ENCODE measurements at places on chromosomes 5 and 9.

DNA sequence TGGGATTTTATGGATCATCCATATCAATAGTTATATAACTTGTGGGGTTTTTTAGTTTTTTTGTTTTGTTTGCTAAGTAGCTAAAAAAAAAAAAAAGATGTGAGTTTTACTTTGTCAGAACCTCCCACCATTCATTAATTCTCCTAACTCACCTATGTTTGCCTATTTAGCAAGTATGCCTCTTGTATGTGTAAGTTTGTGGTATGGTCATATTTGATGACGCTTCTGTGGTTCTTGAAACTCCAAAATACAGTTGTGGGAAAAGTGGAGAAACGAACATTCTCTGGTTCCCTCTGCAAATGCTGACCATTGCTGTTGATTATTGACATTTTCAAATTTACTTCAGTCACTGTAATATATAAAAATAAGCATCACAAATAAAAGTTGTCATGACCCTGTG is 75.7 kb downstream of the PBX3 start:
- DNase-seq, result no peak

GRCh38 chr9:69660304-69660703 is 11.9 kb downstream of the APBA1 start:
- DNase-seq, result no peak

DNA sequence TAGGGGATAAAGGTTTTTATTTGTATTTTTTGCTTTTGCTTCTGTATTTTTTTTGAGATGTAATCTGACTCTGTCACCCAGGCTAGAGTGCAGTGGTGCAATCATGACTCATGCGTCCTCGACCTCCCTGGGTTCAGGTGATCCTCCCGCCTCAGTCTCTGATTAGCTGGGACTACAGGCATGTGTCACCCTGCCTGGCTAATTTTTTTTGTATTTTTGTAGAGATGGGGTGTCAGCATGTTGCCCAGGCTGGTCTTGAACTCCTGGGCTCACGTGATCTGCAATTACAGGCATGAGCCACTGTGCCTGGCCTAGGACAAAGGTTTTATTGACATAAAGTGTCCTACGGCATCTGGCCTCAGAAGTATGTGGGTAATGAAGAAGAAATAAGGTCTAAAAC is 297.1 kb upstream of the C9orf72 start:
- no peak for DNase-seq

DNA sequence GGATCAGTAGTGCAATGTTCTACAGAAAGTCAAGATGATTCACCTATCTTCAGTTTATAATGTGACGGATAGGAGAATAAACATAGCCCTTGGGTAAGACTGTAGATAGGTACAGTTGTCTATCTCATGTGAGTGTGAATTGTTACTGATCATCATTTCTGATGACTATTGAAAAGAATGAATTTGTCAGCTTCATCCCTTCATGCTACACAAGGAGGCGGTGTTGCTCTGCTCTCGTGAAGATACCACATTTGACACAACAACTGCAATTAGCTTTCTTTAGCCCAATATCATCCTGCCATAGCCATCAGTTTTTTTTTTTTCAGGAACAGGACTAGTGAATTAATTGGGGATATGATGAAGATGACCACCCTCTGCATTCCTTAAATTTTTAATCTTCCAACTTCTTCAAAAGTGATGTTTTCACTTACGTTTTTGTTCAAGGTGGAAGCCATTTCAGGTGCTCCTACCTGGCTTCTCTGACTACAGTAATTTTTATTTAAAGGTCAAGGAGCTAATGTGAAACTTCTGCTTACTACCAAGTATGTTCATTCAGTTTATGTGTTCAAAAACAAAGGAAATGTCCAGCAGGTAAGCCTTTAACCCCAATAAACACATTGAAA is 152.9 kb upstream of the MOCS2 start:
- DNase-seq, result peak; percentile 38

- no peak for DNase-seq
These were observed 243.1 kb downstream of the DENND1A start for GRCh38 chr9:123686829-123687192.

- DNase-seq, result no peak
These were observed 37.1 kb upstream of the PPP1R2B start for GRCh38 chr5:156812959-156813358.

DNA sequence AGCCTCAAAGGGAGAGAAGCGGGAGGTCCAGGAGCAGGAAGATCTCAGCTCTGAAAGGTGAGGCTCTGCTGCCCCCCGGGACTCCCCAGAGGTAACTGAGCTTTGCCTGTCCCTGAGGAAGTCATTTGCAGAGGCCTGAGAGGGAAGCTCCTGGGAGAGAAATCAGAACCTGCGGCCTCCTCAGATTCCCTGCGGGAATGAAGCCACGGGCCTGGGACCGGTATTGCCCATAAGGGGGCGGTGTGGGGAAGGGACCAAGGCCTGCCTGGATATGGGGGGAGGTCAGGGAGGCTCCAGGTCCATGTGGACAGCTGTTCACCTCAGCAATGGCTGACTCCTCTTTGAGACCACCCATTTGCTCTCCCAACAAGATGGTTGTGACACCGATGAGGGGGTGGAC is 1.3 kb downstream of the SPATA31E1 start:
- DNase-seq, result no peak

- DNase-seq, result no peak
These were observed 82.6 kb downstream of the DOCK2 start for GRCh38 chr5:169719360-169720314.

DNA sequence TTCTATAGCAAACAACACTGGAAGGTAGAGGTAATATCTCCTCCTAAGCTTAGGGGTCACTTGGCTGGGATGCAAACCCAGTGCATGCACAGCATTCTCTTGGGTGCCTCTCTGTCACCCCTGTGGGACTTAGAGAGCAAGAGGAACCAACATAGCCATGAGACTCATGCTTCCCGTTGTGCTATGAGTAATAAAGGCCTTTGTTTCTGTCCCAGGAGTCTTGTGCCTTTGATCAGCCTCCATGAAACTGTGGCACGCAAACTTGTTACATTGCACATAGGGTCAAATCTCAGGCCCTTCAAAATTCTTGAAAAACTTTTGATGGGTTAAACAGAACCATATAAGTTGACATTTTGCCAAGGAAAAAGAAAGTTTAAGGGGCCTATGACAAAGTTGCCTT is 272.8 kb downstream of the TAF11L14 start:
- DNase-seq, result no peak

DNA sequence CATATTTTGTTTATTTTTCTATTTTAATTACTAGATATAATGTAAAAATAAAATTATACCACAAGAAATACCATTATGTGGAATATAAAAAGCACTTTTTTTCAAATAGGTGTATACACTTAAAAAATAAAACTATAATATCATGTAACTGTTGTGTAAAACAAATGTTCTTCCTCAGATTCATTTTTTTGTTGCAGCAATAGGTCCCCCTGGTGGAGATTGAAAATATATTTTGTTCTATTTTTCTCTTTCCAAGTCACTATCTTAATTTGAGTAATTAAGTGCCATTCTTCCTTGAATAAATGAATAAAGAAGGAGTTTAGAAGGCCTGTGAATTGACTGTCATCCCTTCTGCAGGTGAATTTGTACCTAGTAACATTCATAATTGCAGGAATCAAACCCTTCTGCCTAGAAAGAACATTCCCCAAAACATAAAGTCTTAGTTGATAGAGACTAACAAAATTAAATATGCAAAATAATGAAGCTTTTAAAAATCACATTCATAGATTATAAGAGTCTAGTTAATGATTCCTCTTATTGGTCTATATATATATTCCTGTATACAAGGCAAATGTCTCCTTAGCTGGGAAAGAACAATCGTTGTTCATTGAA is 23.4 kb downstream of the CETN3 start:
- DNase-seq, result no peak

- DNase-seq, result no peak
These were observed 65.9 kb downstream of the ELL2 start for GRCh38 chr5:95895771-95896170.

- no peak for DNase-seq
These were observed 106.7 kb downstream of the ADAMTS2 start for GRCh38 chr5:179238628-179238970.

- DNase-seq, result no peak
These were observed 34.2 kb downstream of the PAX5 start for GRCh38 chr9:36999728-37000333.

GRCh38 chr5:78597974-78598371 is 50.6 kb downstream of the LHFPL2 start:
- no peak for DNase-seq

- DNase-seq, result no peak
These were observed 41.7 kb upstream of the TJP2 start for GRCh38 chr9:69132361-69132760.

- no peak for DNase-seq
These were observed 41.6 kb upstream of the SYNPO start for GRCh38 chr5:150598821-150599273.

DNA sequence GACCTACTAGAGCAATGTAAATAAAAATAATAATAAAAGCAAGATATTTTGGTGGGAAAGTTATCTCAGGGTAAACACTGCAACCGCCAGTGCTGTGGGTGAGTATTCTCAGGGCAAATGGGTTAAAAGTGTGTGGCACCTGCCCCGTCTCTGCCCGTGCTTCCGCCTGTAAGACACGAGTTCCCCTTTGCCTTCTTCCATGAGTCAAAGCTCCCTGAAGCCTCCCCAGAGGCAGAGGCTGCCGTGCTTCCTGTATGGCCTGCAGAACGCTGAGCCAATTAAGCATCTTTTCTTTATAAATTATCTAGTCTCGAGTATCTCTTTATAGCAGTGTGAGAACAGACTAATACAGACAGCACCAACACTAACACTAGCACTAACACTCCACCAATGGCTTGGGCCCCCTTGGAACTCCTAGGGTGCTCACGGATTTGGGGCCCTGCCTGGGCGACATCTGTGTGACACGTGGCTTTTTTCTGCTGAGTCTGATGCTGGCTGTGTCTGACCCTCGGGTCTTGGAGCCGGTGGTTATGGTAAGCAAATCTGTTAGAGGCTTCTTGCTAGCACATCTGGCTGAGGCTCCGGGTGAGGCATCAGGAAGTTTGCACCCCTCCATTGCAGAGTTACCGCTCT is 10.6 kb downstream of the PLEKHG4B start:
- no peak for DNase-seq

DNA sequence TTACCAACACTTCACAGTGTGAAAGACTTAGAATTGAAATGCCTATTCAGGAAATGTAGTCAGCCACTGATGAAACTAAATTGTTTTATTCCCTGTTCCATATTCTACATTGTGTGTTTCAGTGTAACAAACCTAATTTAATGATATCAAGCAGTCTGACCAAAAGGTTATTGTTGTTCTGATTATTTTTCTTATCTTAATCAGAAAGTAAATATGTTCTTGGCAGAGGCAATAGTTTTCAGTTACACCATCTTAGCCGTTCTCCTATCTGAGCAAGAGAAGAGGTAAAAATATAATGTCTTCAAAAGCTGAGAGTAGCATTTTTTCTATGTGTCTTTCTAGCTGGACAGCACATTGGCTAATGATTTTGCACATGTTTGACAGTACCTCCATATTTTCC is 17.1 kb downstream of the CDC26 start:
- no peak for DNase-seq

DNA sequence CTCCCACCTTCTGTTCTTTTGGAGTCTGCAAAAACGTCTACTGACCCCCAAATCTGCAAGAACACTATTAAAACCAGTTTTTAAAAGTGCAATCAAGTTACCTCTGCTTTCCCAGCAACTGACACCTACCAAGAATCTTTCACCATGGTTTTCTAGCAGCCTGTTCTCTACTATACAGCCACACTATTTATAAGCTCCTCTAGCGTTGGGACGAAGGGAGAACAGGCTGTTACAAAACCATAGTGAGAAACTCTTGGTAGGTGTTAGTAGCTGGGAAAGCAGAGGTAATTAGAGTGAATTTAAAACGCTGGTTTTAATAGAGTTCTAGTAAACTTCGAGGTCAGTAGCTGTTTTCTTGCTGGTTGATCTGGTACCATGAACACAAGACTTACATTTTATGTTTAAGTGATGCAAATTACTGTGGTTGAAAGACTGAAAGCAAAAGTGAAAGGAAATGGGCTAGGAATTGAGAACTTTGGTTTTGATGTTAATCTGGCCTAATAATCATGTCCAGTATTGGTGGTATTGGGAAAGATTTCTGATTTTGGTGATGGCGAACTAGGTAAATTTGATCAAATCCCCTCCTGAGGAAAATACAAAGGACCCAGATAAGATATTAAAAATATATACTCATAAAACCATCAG is 5.3 kb downstream of the MROH2B start:
- DNase-seq, result no peak

DNA sequence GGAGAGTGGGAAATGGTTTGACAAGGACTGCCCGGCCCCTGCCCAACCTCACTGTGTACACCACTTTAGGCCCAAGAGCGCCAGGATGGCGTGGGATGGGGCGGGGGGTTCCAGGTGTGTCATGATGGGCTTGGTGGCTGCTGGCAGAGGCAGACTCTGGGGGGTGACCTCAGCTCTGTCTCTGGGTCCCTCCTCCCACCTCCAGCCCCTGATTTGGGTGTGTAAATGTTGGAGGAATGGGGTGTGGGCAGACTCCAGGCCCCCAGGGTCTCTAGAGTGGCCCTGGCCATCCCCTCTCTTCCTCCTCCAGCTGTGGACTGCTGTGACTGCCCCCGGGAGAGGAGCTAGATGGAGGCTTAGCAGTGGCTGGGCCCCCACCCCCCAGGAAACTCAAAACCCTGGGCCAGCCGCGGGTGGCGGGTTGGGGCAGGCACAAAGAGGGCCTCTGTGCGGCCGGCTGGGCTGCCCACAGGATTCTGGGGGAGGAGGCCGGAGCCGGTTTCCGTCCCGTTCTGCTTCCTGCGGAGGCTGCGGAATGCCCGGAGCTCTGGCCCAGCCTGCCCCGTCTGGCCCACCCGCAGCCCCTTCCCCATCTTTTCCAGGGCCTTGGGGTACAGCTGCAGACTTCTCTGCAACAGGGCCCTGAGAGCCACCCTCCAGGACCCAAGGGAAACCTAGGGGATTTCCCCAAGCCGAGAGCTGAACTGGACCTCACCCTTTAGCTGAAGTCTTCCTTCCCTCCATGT is 23.1 kb downstream of the CXXC5 start:
- no peak for DNase-seq

GRCh38 chr5:149885513-149885912 is 59.1 kb downstream of the PDE6A start:
- no peak for DNase-seq

DNA sequence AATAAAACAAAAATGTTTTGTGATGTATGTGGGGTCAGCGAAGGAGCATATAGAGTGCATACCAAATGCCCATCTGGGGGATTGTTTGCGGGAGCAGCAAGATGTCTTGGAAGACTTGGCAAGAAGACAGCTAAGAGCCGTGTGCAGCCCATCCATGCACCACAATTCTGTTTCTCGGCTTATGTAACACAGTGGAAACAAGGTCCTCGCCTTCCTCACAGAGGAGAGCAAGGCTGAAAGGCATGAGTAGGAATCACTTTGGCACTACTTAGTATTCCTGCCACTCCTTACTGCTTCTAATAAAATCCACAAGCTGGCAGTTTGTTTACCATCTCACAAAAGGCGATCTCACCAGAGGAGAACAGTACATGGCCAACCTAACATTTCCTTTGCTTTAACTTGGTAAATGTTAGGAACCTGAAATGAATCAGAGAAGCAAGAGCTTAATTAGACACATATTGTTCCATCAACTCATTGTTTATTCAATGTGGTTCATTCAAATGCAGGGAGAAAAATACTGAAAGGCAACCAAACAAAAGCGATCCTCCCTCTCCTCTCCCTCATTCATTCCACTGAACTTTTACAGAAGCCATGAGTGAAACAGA is 648.1 kb downstream of the ACTL7B start:
- no peak for DNase-seq
